Activated CD4-positive, alpha-beta T cell treated with anti-CD3 and anti-CD28 coated beads, Interleukin-2, amount 10 ng/mL, durations not matched to agents 7 days and 5 days (primary cell): ENCODE measurements at places on chromosomes 3 and 15. TPM values are rescaled to one million over a fixed set of nuclear protein-coding genes. Genes with fewer than 3 reads are reported as not detected.

DNA sequence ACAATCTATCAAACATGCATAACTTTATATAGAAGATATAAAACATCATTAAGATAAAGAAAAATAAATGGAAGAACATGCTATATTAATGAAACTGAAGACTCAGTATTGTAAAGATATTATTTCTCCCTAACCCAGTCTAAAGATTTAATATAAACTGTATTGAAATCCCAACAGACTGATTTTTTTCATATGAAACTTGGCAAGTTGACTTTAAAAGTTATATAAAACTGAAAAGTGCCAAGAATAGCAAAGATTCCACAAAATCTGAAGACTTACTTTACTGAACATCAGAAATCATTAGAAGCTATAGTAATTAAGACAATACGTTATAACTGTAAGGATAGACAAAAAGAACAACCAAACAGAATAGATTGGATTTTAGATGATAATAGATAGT is 531.3 kb upstream of the MCTP2 start:
- H3K27me3 ChIP-seq, result no peaks in the 10 kb centered on the region
- no peak overlapping the region for H3K4me3 ChIP-seq
- H3K36me3 ChIP-seq, result no peaks in the 10 kb centered on the region
- no peak for DNase-seq
- no peak overlapping the region for H3K27ac ChIP-seq
- no peaks in the 10 kb centered on the region for H3K4me1 ChIP-seq

DNA sequence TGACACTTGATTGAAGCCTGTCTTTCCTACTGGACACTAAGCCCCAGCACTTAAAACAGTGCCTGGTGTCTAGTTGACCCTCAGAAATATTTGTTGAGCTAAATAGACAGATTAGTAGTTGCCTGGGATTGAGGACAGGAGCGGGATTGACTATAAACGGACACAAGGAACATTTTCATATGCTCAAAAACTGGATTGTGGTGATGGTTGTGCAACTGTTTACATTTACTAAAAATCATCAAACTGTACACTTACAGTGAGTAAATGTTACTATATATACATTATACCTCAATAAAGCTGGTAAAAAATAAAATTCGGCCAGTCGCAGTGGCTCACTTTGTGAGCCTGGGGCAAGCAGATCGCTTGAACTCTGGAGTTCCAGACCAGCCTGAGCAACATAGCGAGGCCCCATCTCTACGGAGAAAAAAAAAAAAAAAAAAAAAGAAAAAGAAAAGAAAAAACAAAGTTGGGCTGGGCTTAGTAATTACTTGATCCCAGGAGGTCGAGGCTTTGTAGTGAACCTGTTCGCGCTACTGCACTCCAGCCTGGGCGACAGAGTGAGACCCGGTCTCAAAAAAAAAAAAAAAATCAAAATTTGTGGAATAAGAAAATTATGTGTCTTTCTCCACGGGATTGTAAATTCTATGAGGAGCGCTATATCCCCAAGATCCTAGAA is 632 bp upstream of the IDH3A start:
- peak overlapping the region; percentile 94 for H3K27ac ChIP-seq
- no peak for DNase-seq
- peaks cover 15% of the 10 kb centered on the region for H3K36me3 ChIP-seq
- peak overlapping the region; percentile 96 for H3K4me3 ChIP-seq

- no peaks in the 10 kb centered on the region for H3K36me3 ChIP-seq
- no peaks in the 10 kb centered on the region for H3K27me3 ChIP-seq
- no peak for DNase-seq
These were observed 8.7 kb upstream of the ZNF774 start for GRCh38 chr15:90343302-90343790.

- H3K36me3 ChIP-seq, result no peaks in the 10 kb centered on the region
- H3K4me1 ChIP-seq, result peaks cover 39% of the 10 kb centered on the region
- DNase-seq, result peak; percentile 62
- H3K27me3 ChIP-seq, result no peaks in the 10 kb centered on the region
These were observed 59.0 kb downstream of the FRMD4B start for GRCh38 chr3:69326855-69327300.

GRCh38 chr3:150194513-150194912 is 213.6 kb upstream of the TSC22D2 start:
- peaks cover 32% of the 10 kb centered on the region for H3K27me3 ChIP-seq
- no peaks in the 10 kb centered on the region for H3K4me1 ChIP-seq
- no peak overlapping the region for H3K4me3 ChIP-seq
- no peak overlapping the region for H3K27ac ChIP-seq
- DNase-seq, result no peak

GRCh38 chr3:128409624-128410581 is 56.8 kb downstream of the DNAJB8 start:
- no peak overlapping the region for H3K27ac ChIP-seq
- no peak overlapping the region for H3K4me3 ChIP-seq
- no peaks in the 10 kb centered on the region for H3K4me1 ChIP-seq

- H3K36me3 ChIP-seq, result peaks cover 75% of the 10 kb centered on the region
- H3K27ac ChIP-seq, result peak overlapping the region; percentile 89
- H3K4me3 ChIP-seq, result peak overlapping the region; percentile 10
- H3K4me1 ChIP-seq, result peaks cover 83% of the 10 kb centered on the region
- H3K27me3 ChIP-seq, result no peaks in the 10 kb centered on the region
These were observed 239.7 kb upstream of the BHLHE40 start for GRCh38 chr3:4739289-4740236.

GRCh38 chr3:71597286-71597685 is 13.8 kb upstream of the FOXP1 start:
- H3K27me3 ChIP-seq, result no peaks in the 10 kb centered on the region
- peaks cover 10% of the 10 kb centered on the region for H3K36me3 ChIP-seq
- no peak overlapping the region for H3K27ac ChIP-seq
- peaks cover 4% of the 10 kb centered on the region for H3K4me1 ChIP-seq

GRCh38 chr3:159944781-159945180 is 43.9 kb upstream of the IL12A start:
- H3K4me3 ChIP-seq, result no peak overlapping the region
- DNase-seq, result no peak
- peaks cover 17% of the 10 kb centered on the region for H3K27me3 ChIP-seq

- no peak for DNase-seq
- H3K4me3 ChIP-seq, result no peak overlapping the region
- no peaks in the 10 kb centered on the region for H3K36me3 ChIP-seq
- H3K27me3 ChIP-seq, result peaks cover 44% of the 10 kb centered on the region
- no peak overlapping the region for H3K27ac ChIP-seq
These were observed 67.8 kb downstream of the GPR176 start for GRCh38 chr15:39852250-39852649.

DNA sequence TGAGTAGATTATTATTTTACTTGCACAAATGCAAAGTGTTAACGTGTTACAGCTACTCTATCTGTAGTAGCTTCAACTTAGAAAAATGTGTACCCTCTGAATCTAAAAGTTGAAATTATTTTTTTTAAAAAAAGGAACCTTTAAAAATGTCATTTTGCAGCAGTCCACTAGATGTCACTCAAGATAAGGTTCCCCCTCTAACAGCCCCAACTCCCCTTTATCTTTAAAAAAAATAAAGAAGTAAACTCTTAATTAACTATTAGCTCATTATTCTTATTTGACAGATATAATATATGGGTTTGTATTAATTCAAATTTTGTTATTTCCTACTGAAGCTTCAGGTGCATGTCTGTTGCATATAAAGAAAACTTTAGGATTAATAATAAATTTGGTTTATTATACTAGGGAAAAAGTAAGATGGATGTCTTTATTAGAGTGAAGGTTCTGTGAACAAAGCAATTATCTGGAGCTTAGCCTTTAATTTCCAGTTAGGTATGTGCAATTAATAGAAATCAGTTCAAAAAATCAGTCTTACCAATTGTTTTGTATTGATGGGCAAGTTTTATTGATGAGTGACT is 288.5 kb downstream of the VGLL3 start:
- H3K27ac ChIP-seq, result no peak overlapping the region
- no peaks in the 10 kb centered on the region for H3K4me1 ChIP-seq
- DNase-seq, result no peak
- H3K36me3 ChIP-seq, result no peaks in the 10 kb centered on the region
- H3K27me3 ChIP-seq, result no peaks in the 10 kb centered on the region

DNA sequence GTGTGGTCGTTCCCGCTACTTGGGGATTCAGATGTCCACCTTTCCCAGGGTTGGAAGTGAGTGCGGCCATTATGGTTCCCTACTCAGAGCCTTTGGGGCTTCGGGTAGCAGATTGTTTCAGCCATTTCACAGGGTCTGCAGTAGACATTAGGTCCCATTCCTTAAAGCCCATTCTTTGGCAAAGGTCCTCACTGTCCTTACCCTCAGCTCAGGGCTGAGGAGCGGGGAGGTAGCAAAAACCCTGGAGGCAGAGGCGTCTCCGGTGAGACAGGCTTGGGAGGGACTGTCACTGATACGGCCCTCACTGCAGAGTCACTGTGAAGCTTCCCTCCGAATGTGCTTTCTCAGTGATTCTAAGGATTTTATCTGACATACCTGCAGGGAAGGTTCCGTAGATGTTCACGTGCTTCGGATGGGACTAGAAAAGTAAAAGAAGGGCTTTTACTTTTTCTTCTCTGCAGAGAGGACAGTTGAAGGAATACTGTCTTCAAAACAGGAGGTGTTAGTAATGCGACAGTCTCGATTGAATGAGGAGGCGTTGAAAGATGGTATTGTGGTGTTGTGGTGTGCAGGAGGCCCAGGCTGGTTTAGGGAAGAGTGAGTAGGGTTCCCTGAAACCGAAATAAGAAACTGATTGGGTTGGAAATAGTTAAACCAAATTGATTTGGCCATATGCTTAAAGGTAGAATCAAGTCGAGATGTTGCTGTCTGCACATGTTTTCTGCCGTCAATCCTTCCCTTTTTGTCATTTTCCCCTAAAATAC is 630 bp downstream of the ATP6V1A start:
- no peaks in the 10 kb centered on the region for H3K27me3 ChIP-seq
- H3K4me1 ChIP-seq, result peaks cover 47% of the 10 kb centered on the region
- H3K4me3 ChIP-seq, result peak overlapping the region; percentile 93
- H3K36me3 ChIP-seq, result peaks cover 15% of the 10 kb centered on the region

GRCh38 chr15:74134387-74135027 is 4.1 kb downstream of the ISLR2 start:
- peaks cover 86% of the 10 kb centered on the region for H3K27me3 ChIP-seq
- DNase-seq, result no peak

- no peaks in the 10 kb centered on the region for H3K4me1 ChIP-seq
- no peak overlapping the region for H3K4me3 ChIP-seq
- no peak overlapping the region for H3K27ac ChIP-seq
- H3K36me3 ChIP-seq, result no peaks in the 10 kb centered on the region
- DNase-seq, result no peak
- no peaks in the 10 kb centered on the region for H3K27me3 ChIP-seq
These were observed 34.4 kb upstream of the PRICKLE2 start for GRCh38 chr3:64259636-64260035.

DNA sequence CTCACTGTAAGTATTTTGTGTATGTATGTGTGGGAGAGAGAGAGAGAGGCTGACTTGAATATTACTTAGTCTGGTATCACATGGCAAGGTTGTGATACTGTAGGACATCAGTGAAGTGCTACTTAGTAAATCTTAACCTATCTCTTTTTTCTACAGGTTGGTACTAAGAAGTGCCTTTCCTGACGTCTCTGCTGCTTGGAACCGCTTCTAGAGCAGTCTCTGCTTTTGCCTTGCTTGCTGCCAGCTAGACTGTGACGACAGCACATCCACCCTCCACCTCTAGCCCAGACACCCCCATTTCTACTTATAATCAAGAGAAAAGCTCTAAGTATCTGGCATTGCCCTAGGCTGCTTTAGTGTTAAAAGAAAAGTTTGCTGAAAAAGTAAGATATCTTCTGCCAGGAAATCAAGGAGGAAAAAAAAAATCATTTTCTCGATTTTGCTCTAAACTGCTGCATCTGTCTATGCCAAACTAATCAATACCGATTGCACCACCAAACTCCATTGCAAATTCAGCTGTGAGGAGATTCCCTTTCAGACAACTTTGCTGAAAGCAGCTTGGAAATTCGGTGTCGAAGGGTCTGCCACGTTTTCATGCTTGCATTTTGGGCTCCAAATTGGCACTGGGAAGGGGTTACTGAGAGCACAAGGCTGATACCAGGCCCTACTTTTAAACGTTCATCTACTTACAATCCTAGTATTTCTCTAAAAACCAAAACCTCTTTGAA is 30.7 kb downstream of the MBNL1 start:
- peaks cover 55% of the 10 kb centered on the region for H3K36me3 ChIP-seq
- H3K4me1 ChIP-seq, result peaks cover 72% of the 10 kb centered on the region
- peak overlapping the region; percentile 72 for H3K27ac ChIP-seq
- H3K4me3 ChIP-seq, result peak overlapping the region; percentile 4

- no peak overlapping the region for H3K27ac ChIP-seq
- no peak for DNase-seq
- no peaks in the 10 kb centered on the region for H3K36me3 ChIP-seq
- H3K27me3 ChIP-seq, result peaks cover 4% of the 10 kb centered on the region
- H3K4me1 ChIP-seq, result peaks cover 8% of the 10 kb centered on the region
- no peak overlapping the region for H3K4me3 ChIP-seq
These were observed 395.2 kb upstream of the TPM1 start for GRCh38 chr15:62647202-62647842.

GRCh38 chr3:10389995-10390394 is 69.1 kb upstream of the SEC13 start:
- no peaks in the 10 kb centered on the region for H3K36me3 ChIP-seq
- no peak overlapping the region for H3K4me3 ChIP-seq
- H3K27me3 ChIP-seq, result no peaks in the 10 kb centered on the region
- DNase-seq, result no peak
- H3K27ac ChIP-seq, result no peak overlapping the region
- H3K4me1 ChIP-seq, result peaks cover 9% of the 10 kb centered on the region

- H3K27me3 ChIP-seq, result peaks cover 11% of the 10 kb centered on the region
- no peak for DNase-seq
- H3K36me3 ChIP-seq, result no peaks in the 10 kb centered on the region
- H3K27ac ChIP-seq, result no peak overlapping the region
- no peaks in the 10 kb centered on the region for H3K4me1 ChIP-seq
These were observed 36.7 kb upstream of the LHFPL4 start for GRCh38 chr3:9590282-9590791.

DNA sequence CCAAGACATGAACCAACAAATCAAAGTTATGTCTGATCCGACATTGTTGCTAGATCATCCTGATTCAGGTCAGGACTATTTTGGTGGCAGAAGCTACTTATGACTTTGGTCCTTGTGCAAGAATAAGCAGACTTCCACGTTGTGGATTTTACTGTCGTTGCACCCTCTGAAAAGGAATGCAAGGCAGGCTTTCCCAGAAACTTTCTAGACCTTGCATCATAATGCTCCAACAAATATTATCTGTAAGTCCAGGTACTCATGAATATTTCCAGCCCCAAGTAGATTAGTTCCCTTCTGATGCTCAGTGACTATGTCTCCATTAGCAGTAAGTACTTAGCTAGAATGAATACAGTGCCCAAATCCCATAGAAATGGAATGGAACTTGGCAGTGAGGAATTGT is 203.3 kb upstream of the LRRFIP2 start:
- H3K4me3 ChIP-seq, result no peak overlapping the region
- H3K4me1 ChIP-seq, result no peaks in the 10 kb centered on the region
- DNase-seq, result no peak
- peaks cover 42% of the 10 kb centered on the region for H3K36me3 ChIP-seq

Gene ULK3
- 56.6 TPM for total RNA-seq

Gene FBXO40
- total RNA-seq, result not detected

Gene CP
- total RNA-seq, result not detected

Gene CYP8B1
- total RNA-seq, result not detected

Gene FMN1
- 0.12 TPM for total RNA-seq

Gene NPAP1
- not detected for total RNA-seq

Gene GABRG3
- not detected for total RNA-seq

Gene RTP1
- total RNA-seq, result not detected

Gene ZDHHC3
- total RNA-seq, result 47.5 TPM

Gene ZKSCAN7
- total RNA-seq, result 0.56 TPM
